ENCODE measurements at places on chromosomes 4 and X. TPM values are rescaled to one million over a fixed set of nuclear protein-coding genes. Genes with fewer than 3 reads are reported as not detected.

Gene FAM9B
- not detected for total RNA-seq

Gene IL3RA
- not detected for total RNA-seq

Gene SRPK3
- not detected for total RNA-seq

Gene FRAS1
- 109 TPM for total RNA-seq

Gene CXCL6
- total RNA-seq = 8.0 TPM

Gene NUP62CL
- 2.6 TPM for total RNA-seq

GRCh38 chr4:48938831-48939230, 32.3 kb upstream of the OCIAD2 start:
- DNase-seq = no peak

DNA sequence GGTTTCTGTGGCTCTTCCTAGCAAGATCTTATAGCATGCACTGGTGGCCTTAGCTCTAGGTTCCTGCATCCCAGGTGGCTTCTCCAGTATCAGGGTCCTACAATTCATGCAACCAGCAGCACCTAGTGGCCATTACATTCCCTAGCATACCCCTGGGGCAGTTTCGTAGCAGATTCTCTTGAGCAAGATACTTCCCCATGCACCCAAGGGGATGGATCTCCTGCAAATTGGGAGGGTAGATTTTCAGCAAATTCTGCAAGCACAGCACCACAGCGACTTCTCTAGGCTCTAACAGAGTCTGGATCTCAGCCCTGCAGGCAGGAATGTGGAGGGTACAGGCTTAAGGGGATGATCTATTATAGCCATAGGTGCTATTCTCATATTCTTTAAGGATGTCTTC, 13.1 kb upstream of the SLC9B1 start:
- DNase-seq = peak; percentile 63

DNA sequence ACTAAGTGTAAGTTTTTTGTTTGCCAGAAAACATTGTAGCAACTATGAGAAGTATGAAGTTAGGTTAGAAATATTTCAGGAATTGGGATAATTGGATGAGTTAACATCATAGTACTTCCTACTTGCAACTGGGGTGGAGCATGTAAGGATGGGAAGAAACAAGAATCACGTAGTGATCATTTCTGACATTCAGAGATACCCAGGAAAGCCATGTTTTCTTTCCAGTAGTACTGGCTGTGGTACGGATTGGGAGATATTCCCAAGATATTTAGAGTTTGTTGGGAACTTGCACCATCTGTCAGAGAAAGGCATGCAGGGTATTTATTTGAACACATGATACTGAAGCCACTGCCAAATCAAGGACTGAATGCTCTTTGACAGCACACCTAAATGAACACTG, 87.6 kb upstream of the SLC4A4 start:
- no peak for DNase-seq

DNA sequence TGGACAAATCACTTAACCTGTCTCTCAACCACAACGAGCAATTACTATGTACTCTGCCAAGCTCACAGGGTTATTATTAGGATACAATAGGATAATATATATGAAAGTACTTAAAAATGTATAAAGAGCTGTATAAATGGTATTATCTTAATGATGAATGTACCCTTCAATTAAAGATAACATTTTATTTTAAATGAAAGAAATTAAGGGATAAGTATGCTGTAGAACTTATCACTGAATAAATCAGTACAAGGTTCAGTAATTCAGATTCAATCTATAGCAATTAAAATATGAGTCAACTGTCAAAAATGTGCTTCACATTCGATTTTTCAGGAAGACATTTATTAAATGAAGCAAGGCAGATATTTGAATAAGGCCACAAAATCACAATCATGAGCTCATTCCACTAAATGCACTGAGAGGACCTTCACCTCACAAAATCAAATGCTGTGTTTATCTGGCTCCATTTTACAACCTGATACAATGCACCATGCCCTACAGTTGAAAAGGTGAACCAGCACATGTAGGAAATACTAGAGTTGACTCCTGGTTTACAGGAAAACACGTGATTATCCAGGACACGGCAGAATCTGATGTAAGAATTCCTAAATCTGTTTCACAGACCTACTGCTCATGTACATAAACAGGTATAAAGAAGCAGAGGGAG, 4.4 kb downstream of the LRCH2 start:
- no peak for DNase-seq

- no peak for DNase-seq
Measured at GRCh38 chr4:104901961-104902605, 244.6 kb upstream of the TET2 start.

DNA sequence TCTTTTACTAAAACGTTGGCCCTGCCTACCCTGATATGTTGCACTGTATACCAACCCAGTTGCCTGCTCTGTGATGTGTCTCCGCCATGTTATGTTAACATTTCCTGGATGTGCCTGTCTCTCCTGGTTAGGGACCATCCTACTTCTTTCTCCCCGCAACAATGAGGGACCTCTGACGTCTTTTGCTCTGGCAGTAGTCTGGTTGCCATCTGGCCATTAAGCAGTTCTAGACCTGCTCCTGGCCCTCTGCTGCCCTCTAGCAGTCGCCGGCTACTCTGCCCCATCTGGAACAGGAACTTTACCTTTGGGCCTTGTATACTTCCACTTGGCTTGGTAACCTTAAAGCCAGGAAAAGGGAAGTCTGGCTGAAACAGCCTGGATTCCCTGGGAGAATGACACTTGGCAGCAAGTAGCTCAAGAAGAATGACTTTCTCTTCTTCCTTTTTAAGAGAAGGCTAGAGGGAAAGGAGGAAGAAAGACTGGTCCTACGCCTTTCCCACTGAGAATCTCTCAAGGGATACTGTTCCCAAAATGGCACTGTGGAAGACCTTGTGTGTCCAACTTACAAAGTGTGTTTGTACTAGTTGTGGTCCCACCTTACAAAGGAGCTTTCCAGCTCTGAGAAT, 63.5 kb downstream of the GPC3 start:
- DNase-seq = peak; percentile 38

DNA sequence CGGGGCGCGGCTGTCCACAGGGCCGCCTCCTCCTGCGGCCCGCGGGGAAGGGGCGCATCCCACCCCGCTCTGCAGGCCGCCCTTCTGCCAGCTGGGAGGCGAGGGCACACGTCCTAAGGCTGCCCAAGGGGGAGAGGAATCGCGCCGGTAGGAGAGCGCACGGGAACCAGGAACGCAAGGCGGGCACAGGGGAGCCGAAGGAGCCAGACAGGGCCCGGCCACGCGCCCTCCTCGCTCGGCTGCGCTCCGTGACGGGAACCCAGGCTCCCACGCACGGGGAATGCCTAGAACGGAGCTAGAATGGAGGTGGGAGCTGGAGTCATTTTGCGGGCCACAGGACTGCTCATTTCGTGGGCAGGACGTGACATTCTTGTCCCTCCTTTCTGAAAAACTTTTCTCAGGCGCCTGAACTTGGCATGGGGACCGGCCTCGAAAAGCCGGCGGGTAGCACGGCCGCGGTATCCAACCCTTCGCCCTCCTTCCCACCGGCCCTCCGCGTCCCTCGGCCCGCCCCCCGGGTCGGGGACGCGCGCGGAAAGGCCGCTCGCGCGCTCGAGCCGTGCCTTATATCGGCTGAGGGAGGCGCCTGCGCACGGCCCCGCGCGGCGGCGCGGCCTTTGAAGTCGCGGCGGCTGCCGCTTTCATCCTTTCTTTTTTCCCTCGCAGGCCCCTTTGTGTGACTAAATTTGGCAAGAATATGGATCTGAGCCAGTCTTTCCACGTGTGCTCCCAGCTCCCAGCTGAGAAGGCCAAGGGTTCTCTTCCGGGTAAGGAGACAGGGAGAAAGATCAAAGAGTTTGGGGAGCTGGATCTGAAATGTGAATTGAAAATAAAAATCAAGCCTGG, 4.2 kb upstream of the LEF1 start:
- peak; percentile 64 for DNase-seq

DNA sequence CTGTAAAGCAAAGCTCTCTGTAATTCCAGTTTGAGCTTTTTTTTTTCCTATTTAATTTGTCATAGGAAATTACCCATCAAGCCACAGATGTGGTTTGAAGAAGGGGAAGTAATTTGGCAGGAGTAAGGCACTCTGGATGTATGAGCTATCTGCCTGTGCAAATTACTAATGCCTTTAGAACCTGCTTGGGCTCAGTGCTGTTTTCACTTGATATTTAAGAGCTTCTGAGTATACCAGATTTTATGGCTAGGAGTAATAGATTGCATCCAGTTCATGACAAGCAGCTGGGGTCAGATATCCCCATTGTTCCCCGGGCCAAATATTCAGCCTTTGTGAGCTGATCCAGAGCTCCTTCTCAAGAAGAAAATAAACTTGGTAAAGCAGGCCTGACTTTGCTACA, 89.1 kb downstream of the DCAF8L2 start:
- no peak for DNase-seq

DNA sequence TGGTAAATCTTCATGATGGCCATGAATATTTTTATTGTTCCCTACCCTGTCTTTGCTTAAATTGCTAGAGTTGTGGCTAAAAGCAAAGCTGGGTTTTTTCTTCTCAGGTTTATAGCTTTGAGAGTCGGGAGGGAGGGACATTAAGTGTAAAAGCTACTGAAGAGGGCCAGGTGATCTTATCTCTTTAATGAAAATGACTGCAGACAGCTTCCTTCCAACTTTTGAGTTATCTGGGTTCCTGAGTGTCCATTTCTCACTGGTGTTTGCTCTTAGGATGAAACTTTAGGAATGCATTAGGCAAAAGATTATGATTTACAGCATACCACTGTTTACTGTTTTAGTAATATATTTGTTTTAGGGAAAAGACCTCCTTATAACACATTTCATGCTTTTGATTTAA, 187.7 kb downstream of the SHROOM3 start:
- no peak for DNase-seq

DNA sequence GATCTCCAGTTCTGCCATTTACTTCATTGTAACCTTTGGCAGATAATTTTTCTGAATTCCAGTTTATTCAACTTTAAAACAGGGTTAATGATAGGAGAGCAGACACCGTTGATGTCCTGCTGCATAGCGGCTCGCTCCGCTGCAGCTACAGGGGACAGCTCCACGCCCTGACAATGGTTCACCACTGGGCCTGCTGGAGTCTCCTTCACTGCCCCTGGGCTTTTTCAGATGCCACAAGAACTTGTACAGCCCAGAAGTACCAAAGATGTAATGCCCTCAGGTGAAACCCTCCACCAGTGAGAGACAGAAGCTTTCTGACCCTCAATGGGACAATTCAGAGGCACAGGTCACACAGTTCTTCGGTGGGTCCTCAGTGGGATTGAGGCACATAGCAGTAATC, 22.7 kb upstream of the SEPTIN11 start:
- DNase-seq = no peak

GRCh38 chr4:130712038-130712437, 1616.1 kb downstream of the C4orf33 start:
- no peak for DNase-seq

DNA sequence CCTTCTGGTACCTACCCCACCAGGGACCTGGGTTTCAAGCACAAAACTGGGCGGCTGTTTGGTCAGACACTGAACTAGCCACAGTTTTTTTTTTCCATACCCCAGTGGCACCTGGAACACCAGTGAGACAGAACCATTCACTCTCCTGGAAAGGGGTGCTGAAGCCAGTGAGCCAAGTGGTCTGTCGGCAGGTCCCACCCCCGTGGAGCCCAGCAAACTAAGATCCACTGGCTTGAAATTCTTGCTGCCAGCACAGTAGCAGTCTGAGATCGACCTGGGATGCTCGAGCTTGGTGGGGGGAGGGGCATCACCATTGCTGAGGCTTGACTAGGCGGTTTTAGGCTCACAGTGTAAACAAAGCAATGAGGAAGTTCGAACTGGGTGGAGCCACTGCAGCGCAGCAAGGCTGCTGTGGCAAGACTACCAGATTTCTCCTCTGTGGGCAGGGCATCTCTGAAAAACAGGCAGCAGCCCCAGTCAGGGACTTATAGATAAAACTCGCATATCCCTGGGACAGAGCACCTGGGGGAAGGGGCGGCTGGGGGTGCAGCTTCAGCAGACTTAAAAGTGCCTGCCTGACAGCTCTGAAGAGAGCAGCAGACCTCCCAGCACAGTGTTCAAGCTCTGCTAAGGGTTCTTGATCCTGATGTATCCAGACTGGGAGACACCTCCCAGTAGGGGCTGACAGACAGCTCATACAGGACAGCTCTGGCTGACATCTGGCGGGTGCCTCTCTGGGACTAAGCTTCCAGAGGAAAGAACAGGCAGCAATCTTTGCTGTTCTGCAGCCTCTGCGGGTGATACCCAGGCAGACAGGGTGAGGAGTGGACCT, 223.0 kb downstream of the COX18 start:
- peak; percentile 67 for DNase-seq

DNA sequence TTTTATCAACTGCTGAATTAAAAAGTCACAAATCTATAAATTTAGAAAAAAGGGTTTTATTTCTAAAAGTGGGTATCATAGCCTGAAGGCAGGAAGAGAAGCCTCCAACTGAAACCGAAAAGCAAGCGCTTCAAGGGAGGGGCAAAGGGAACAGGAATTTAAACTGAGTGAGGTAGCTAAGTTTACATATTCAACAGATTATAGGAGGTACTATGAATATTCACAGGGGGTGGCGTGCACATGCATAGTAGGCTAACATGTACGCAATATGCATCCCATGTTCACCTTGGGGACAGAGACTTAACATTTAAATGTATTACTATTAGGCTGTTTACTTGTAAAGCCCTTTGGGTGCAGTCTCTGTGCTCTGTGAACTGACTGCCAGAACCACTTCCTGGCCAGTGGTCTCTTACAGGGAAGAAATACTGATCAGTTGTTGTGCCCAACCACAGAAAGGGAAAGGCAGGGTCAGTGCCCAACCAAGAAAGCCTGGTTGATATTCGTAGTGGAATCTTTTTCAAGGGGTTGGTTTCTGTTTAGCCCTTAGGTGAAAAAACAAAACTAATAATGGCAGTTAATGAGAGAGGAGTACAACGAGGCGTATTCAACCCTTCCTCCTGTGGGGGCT, 168.7 kb upstream of the GALNTL6 start:
- DNase-seq = no peak

- DNase-seq = no peak
Measured at GRCh38 chr4:182538031-182538430, 294.8 kb downstream of the TENM3 start.

DNA sequence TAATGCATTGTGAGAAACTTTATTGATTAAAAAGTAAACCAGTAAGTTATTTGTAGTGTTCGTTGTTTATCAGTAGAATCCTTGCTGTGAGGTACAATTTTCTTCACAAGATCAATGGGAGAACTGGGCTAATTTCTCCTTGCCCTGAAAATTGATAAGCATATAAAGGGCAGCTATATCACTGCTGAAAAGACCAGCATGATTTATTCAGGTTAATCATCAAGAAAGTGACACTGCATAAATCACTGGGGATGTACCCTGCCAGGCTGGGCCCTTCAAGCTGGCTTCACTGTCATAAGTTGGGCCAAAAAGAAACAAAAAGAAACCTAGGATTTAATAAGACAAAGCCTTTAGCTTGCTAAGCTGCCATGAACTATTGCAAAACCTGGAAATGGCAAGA, 746.7 kb downstream of the STPG2 start:
- no peak for DNase-seq

GRCh38 chrX:123108513-123109427, 75.3 kb upstream of the GRIA3 start:
- DNase-seq = no peak

DNA sequence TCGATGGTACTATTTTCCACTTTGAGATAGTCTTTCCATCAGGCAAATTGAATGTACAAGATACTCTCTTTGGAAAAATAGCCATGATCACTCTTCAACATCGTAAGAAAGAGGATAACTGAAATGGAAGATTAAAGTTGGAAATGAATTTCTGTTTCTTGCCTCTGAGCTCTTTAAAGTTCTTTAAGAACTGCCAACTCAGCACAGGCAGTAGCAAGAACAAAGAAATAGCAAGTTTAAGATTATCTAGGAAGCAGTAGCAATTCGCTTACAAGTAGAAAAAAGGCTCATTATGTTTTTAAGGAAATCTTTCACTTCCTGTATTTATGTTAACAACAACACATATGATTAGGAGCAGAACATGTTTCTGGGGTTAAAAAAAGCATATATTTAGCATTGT, 127.6 kb downstream of the CDS1 start:
- DNase-seq = no peak
